ENCODE measurements at places on chromosomes 16 and 17.

GRCh38 chr17:28942925-28943324, 8.4 kb downstream of the PHF12 start:
- no peak for DNase-seq

DNA sequence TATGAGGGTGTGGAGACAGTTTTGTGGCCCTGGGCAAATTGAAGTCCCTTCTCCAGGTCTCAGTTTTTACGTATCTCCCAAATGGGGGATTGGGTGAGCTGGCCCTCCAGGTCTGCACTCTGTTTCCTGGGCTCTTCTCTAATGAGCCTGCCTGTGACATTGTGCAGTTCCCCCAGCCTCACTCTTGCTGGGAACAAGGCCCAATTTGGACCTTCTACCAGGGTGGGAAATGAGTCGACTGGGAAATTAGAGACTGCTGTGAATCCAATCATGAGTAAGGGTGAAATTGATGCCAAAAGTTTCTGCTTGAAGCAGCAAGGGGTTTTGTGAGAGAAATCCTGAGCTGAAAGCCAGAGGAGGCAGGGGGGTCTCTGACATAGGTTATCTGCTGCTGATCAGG, 71.5 kb upstream of the KSR1 start:
- DNase-seq, result no peak

DNA sequence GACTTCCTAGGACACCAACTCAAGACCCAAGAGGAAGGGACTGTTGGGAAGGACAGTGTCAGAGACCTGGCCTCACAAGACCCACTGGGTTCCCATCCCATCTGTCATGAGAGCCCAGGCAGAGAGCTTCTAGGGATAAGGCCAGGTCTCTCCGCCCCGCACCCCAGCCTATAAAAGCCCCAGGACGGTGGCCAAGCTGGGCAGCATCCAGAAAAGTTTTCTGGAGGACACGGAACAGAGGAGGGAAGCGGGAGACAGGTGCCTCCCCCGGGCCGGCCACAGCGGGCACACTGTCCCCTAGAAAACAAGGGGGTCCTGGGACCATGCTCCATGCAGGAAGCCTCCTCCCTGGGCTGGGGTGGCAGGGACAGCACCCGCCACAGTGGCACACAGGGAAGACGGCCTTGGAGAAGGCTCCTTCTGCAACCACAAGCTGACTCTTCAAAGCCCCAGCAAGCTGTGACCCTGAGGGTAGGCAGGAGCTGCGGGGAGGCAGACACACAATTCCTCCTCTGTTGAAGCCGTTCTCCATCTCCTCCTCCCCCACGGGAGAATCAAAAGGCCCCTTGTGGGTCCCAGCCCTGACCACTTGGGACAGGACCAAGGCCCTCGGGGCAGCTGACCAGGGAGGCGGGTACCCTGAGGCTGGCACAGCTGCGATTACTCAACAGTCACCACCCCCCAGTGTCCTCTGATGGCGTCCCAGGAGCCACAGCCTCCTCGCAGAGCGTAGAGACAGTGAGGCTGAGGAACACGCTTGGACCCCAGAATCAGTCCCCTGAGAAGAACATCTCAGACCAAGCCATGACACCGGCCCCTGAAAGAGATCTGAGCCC, 26.1 kb downstream of the TRPV3 start:
- no peak for DNase-seq

DNA sequence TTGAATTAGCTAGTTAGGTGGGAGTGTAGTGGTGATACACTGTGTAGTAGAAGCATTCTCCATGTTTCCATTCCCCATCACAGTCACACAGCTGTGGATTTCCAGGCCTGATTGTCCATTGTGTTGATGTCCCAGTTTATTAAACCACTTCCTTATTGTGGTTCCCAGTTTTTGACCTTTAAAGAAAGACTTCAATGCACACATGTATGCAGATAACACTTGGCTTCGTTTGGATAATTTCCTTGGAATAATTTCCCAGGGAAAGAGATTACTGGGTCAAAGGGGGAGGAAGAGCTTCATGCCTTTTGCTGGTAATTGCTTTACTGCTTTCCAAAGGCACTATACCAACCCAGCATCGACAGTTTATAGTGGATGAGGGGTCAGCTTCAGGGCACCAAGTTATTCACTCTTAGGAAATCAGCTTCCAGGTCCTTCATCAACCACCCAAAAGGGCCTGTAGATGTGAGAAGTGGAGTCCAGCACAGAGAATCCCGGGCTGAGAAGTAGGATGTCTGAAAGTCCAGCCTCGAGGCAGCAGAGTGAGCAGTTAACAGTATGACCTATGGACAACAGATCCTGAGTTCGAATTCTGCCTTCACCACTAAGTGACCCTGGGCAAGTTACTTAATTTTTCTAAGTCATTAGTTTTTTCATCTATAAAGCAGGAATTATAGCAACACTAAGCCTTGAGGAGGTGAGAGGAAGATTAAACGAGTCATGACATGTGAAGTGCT, 31.3 kb upstream of the TNS4 start:
- DNase-seq, result no peak

DNA sequence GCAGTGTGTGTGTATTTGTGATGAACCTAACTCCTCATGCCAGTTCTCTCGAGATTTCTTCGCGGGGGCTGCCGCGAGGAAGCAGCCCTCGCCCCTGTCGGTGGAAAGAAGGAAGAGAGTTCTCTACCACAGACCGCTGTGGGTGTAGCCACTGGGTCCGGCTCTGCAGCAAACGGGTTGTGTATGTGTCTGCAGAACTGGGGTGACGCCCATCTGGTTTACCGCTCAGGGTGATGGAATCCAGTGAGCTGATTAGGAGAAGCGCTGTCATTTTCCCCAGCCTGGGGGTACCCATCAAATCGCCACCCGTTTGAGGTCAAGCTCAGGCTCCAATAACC, 7.7 kb downstream of the CORO6 start:
- DNase-seq, result no peak

GRCh38 chr16:55830658-55831294, 2.1 kb downstream of the CES1 start:
- DNase-seq, result no peak

DNA sequence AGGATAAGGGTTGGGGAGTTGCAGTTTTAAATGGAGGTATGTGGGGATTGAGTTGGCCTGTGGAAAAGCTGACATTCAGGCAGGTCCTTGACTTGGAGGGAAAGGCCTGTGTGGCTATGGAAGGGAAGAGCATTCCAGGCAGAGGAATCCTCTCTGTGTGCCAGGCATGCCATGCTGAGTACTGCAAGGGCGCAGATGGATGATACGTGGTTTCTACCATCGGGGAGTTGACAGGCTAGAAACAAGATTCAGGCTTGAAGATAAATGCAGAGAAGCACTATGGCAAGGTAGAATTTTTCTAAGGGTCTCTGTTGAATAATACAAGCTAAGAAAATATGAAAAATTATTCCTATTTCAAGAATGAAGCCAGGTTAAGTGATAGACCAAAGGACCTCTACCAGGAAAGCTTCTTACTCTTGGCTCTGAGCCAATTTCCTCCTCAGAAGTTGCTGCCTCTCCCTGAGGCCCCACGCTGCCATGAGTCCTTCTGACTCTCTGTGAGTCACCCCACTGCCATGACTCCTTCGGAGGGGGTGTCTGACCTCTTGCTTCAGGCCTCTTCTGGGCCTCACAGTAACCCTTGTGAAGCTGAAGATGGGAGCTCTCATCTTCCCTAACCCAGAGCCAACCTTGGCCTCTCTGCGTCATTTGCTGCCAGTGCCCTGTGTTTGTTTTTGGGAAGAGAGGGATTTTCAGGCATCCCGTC, 75.8 kb downstream of the WNT3 start:
- DNase-seq, result no peak

DNA sequence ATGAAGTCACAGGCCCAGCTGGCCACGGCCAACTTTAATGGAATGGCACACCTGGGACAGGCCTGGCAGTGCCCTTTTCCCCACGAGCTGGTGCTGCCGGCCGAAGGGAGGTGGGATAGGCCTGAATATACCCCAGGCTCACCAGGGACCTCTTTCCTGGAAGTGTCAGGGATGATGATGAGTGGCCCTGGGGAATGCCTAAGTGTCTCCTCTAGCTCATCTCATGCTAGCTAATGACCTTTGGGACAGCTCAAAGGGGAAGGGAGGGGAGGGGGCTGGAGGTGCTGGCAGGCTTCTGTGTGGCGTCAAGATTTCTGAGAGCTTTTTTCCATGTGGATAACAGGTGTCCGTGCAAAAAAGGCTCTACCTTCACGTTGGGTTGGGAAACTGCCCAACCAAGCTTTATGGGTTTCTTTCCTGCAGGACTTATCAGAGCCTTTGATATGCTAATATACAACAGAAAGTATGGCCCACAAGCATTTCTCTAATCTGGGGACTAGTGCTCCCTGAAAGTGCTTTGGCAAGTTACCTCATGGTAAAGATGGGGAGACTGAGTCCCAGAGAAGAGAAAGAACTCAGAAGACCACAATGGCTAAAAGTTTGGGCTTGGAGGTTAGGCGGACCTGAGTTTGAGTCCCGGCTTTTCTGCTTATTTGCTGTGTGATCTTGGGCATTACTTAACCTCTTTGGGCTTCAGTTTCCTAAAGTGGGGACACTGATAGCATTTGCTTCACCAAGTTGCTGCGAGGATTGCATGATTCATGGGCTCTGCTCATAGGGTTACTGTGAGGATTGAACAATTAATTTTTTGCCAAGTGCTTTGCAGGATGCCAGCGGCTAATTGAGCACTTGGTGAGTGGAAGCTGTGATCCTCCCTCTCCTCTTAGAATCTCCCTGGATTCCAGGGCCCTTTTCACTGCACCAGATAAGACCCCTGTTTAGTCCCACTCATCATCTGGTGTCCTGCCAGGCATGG, 14.0 kb downstream of the ADGRG1 start:
- no peak for DNase-seq

- DNase-seq, result no peak
These were observed 6.3 kb upstream of the NFATC3 start for GRCh38 chr16:68078701-68079375.

- DNase-seq, result peak; percentile 24
These were observed at the start of gene MYO1D for GRCh38 chr17:32876417-32877163. TSS of gene MYO1D (minus strand) at chr17:32877124. CDS start at chr17:32876872, 252 bp downstream.

DNA sequence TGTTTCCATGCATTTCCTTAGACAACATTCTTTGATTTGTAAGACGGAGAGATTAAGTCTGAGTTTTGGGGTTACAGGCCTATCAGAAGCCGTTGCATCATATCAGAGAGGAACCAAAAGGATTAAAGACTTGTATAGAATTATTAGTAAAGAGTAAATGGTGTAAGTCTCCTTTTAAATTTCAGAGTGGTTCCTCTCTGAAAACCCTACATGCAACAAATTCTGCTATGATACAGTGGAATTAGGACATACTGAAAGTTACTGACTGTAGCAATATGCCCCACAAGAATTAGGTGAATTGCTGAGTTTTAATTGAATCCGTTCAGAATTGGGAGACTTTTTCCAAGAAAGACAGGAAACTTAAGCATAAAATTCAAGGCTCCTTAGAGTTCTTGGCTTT, 221.6 kb downstream of the FTO start:
- no peak for DNase-seq

All from omental fat pad (tissue), 4 donors.